Activated CD4-positive, alpha-beta T cell treated with anti-CD3 and anti-CD28 coated beads, Interleukin-10, Interleukin-2, amounts not matched to agents 100 ng/mL and 50 ng/mL, durations not matched to agents 16 hours and 8 hours (primary cell): ENCODE measurements at places on chromosomes 12 and 14.

DNA sequence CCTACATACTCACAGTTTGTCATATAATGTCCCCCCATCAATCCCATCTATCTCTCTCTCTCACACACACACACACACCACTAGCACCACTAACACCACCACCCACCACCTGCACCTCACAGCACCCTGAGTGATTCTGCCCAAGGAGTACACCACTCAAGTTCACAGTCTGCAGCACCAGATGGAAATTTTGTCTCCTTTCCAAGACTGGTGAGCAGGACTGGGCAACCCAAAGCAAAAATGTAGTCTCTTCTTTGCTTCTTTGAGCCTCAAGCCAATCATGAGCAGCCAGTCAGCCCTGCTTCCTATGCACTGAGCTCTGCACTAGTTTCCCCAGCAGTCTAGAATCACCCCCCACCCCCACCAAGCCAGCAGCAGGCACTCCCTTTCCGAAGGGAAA, 15.0 kb upstream of the ARMH4 start:
- DNase-seq = no peak

- DNase-seq = no peak
These were observed 64.0 kb upstream of the DIO2 start for GRCh38 chr14:80275208-80275850.

DNA sequence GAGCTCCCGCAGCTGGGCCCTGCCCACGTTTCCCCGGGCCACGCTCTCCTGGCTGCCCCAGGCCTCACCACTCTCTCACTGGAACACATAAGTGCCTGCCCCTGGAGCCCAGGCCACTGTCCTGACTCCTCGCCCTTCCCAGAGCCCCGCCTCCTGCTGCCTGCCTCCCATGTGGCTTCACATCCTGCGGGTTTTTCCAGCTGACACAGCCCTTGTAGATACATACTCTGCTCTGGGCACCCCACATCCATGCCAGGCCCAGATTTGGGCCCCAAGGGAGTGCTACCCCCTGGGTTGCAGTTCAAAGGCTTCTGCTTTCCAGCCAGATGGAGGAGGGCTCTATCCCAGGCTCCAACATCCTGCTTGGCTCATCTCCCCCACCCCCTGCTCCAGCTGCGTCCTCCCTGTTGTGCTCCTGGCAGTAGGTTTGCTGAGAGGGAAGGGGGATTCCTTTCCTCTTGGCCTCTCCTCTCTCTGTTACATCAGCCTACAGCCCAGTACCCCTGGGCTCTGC, 60.1 kb downstream of the TSPAN9 start:
- no peak for DNase-seq

- DNase-seq = no peak
These were observed 239.0 kb downstream of the ADAMTS20 start for GRCh38 chr12:43312991-43313505.

- no peak for DNase-seq
These were observed 1.0 kb downstream of the RNF41 start for GRCh38 chr12:56220611-56221231.

DNA sequence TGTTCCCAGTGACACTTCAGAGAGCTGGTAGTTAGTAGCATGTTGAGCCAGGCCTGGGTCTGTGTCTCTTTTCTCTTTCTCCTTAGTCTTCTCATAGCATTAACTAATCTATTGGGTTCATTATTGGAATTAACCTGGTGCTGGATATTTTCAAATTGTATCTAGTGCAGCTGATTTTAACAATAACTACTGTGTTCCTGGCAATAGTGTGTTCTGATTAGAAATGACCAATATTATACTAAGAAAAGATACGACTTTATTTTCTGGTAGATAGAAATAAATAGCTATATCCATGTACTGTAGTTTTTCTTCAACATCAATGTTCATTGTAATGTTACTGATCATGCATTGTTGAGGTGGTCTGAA, 3.0 kb downstream of the FOS start:
- DNase-seq = no peak

- DNase-seq = no peak
These were observed 90.9 kb downstream of the MED13L start for GRCh38 chr12:116186482-116187150.

DNA sequence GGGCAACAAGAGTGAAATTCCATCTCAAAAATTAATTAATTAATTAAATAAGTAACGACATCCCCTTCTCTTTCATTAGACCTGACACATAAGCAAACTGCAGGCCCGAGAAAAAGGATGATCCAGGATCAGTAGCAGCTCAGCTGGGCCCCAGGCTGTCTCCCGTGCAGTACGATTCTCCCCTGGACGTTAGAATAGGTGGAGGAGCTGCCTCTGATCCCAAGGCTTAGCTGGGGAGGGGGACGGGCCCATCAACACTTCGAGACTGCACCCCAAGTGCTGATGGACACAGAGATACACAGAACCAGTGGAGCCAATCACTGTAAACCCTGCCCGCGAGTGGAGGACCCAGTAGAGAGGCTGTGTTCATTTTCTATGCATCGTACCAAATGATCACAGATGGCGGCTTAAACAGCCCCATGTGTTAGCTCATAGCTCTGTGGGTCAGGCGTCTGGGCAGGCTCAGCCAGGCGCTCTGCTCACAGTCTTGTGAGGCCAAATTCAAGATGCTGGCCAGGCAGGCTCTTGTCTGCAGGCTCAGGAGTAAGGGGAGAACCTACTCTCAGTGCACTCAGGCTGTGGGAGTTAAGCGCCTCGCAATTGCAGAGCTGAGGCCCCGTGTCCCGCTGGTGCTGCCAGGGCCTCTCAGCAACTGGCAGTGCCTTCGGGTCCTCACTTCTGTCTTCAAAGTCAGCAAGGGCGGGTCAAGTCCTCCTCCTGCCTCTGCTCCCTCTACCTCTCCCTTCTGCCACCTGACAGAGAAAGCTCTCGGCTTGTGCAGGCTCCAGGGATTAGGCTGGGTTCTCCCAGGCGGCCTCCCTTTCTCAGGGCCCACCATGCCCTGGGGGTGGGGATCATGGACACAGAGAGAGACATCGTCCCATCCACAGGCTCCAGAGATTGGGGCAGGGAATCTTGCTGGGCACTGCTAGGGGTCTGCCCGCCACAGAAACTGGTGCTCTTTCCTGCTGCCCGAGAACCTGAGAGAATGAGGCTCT, 26.4 kb downstream of the RIMBP2 start:
- no peak for DNase-seq

- DNase-seq = no peak
These were observed 171.6 kb downstream of the DPF3 start for GRCh38 chr14:72722201-72722785.

DNA sequence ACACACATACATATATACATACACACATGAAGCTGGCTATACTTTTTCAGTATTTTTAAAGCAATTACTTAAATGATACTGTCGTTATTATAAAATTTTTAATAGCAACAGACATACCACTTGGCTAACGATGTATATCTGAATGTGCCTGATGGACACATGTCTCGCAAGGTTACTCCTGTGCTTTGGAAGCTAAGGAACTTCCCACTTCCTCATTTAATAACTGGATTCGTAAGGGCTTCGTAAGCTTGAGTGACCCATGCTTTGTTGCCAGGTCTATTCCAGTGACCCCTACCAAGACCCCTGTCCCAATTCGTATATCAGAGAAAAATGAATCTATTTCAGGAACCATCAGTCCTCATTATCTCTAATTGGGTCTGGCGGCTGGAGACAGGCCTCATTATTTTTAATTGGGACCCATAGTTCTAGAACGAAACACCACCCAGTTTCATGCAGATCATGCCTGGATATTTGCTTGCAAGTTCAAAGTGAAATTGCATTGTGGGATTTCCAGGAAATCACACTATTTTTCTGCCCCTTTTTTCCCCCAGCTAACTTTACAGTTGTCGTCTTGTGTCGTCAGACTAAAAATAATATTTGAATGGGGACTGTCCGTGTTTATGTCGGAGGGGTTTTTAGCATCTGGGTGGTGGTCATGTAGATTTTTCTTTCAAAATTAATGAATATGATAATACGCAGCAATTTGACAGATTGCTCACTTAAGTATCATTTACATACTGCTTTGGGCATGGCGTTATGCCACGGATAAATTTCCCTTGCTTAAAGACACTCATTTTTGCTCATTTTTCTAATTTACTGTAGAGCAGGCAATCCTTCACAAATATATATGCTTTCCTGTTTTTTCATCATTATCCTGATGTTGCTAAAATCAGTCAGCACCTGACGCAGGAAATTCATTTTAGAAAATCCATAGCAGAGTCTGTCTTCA, 17.1 kb upstream of the MYO1H start:
- no peak for DNase-seq

- no peak for DNase-seq
These were observed 56.3 kb upstream of the SLC8A3 start for GRCh38 chr14:70245026-70245425.

DNA sequence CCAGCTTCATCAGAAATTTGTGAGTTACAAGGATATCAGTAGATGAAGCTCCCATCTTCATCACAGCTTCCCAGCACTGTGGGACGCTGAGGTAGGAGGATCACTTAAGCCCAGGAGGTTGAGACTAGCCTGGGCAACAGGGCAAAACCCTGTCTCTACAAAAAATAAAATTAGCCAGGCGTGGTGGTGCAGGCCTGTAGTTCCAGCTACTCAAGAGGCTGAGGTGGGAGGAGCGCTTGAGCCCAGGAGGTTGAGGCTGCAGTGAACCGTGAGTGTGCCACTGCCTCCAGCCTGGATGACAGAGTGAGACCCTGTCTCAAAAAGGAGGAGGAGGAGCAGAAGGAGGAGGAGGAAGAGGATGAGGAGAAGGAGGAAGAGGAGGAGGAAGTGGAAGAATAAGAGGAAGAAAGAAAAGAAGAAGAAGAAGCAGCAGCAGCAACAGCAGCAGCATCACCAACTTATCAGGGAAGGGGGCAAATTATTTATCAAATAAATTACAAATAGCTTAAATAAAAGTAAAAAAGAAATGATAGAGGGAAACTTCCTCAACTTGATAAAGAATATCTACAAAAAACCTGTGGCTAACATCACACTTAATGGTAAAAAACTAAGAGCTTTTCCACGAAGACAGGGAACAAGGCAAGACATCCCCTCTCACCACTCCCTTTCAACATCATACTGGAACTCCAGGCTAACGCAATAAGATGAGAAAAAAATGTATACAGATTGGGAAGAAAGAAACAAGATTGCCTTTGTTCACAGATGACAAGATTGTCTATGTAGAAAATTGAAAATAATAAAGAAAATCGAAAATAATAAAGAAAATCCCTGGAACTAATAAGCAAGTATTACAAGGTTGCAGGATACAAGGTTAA, 69.6 kb downstream of the NINJ2 start:
- DNase-seq = no peak

DNA sequence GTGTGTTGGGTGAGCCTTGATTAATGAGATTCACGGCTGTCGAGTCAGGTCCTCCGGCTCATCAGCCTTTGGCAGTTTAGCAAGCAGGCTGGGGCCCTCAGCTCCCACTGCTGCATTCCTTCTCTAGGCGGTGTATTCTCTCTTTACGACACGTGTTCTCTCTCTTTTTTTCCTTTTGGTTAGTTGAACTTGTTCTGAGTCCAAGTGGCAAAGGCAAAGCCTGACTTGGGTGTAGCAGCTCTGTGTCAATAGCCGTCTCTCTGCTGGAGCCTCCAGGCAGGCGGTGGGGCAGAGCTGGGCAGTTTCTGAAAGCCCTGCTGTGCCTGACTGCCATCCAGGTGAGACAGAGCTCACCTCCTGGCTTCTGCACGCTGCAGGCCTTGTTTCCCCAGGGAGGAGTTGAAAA, 46.6 kb downstream of the SUSD6 start:
- DNase-seq = no peak

DNA sequence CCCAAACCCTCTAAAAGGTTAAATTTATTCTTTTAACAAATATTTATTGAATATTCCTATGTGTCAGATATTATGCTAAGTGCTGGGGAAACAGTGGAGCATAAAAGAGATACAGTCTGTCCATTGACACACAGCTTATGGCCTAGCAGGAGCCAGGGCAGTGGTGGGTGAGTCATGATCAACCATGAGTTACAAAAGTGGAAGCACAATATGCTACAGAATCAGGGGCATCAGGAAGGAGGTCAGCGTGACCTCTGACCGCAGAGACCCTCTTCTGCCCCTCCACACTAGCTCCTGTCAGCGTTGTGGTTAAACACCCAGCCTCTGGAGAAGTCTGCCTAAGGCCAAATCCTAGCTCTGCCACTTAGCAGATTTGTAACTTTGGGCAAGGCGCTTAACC, 4.7 kb upstream of the PPP1R1A start:
- DNase-seq = no peak

GRCh38 chr14:84535484-84535883, 994.5 kb upstream of the FLRT2 start:
- DNase-seq = no peak

GRCh38 chr12:62914443-62915203, 20.3 kb downstream of the PPM1H start:
- no peak for DNase-seq

DNA sequence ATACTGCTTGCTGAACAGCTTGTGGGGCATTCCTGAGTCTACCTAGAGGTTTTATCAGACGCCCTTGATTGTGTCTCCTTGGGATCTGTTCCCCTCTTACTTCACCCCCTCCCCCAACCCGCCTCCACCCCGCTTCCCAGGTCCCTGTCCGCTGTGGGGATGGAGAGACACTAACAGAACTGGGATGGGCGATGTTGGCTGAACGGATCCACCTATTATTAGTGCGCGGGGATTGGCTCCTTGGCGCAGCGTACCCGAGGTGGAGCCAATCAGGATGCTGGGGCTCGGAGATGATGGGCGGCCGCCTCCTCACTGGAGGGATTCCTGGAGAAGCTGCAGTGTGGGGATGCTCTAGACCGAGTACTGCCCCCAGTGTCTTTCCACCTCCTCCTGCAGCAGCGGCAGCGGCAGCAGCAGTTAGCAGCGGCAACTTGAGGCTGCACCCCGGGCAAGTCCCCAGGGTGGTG, at the start of gene SYT1:
Gene SYT1, plus strand, starts transcription at position 372 of the 467 bp plus-strand sequence.
- no peak for DNase-seq

DNA sequence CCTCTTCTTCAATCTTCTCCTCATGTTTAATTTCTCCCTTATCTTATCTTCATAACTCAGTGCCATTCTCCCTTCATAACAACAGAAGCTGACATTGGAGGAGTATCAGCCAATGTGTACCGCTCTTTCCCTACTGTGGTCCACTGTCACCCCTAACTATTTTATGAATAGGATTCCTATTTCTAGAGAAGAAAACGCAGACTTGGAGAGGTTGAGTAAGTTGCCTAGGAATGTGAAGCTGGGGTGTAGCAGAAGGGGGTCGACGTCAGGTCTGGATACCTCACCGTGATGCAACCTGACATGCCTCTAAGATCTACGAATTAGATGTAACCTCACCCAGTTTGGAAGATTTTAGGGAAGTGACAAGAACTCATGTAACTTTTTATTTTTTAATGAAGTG, 17.1 kb downstream of the LMO3 start:
- no peak for DNase-seq
